CD4-positive, CD25-positive, alpha-beta regulatory T cell (primary cell): ENCODE measurements at places on chromosomes 7 and 10. TPM values are rescaled to one million over a fixed set of nuclear protein-coding genes. Genes with fewer than 3 reads are reported as not detected.

The SKIDA1 gene
- polyA plus RNA-seq: not detected

The WBP1L gene
- 28.2 TPM for polyA plus RNA-seq

The ALOX5 gene
- 0.28 TPM for polyA plus RNA-seq

The FAM171A1 gene
- polyA plus RNA-seq: 4.6 TPM

The UCN3 gene
- not detected for polyA plus RNA-seq

The MYO3A gene
- not detected for polyA plus RNA-seq

The PDE6C gene
- not detected for polyA plus RNA-seq

The ZNF92 gene
- 25.8 TPM for polyA plus RNA-seq

The SH2D4B gene
- not detected for polyA plus RNA-seq

The LIPF gene
- not detected for polyA plus RNA-seq

The VPS37D gene
- polyA plus RNA-seq: 0.29 TPM

The HTRA1 gene
- polyA plus RNA-seq: not detected

The TMEM178B gene
- polyA plus RNA-seq: not detected

The SPAM1 gene
- not detected for polyA plus RNA-seq

The TEX47 gene
- polyA plus RNA-seq: not detected

The ABCB1 gene
- 0.06 TPM for polyA plus RNA-seq

The PKD1L1 gene
- polyA plus RNA-seq: 0.06 TPM

The FAM13C gene
- not detected for polyA plus RNA-seq

The LIPK gene
- not detected for polyA plus RNA-seq

The METTL27 gene
- polyA plus RNA-seq: 1.1 TPM

The CALHM1 gene
- not detected for polyA plus RNA-seq

The LUC7L2 gene
- 58.1 TPM for polyA plus RNA-seq

The PTPRN2 gene
- 4.7 TPM for polyA plus RNA-seq

The MRLN gene
- polyA plus RNA-seq: not detected

The TEX36 gene
- polyA plus RNA-seq: not detected

The ZNF239 gene
- polyA plus RNA-seq: 1.6 TPM

The NRP1 gene
- not detected for polyA plus RNA-seq

The GLI3 gene
- not detected for polyA plus RNA-seq

The COBL gene
- not detected for polyA plus RNA-seq

The GSAP gene
- 1.1 TPM for polyA plus RNA-seq

The PAX4 gene
- not detected for polyA plus RNA-seq

The OR2A7 gene
- polyA plus RNA-seq: 0.28 TPM

The TSC22D4 gene
- 31.3 TPM for polyA plus RNA-seq

The ANK3 gene
- polyA plus RNA-seq: 2.8 TPM

The RTKN2 gene
- polyA plus RNA-seq: 64.2 TPM

The CISD1 gene
- 79.5 TPM for polyA plus RNA-seq

The PIP gene
- not detected for polyA plus RNA-seq

The RBP3 gene
- polyA plus RNA-seq: not detected

The SUV39H2 gene
- 5.1 TPM for polyA plus RNA-seq

The SGPL1 gene
- 16.8 TPM for polyA plus RNA-seq

The AUTS2 gene
- polyA plus RNA-seq: 3.0 TPM

The MGMT gene
- 36.0 TPM for polyA plus RNA-seq

The SPDYE5 gene
- polyA plus RNA-seq: not detected

The C10orf53 gene
- not detected for polyA plus RNA-seq

The KCNMA1 gene
- polyA plus RNA-seq: not detected

The DPP6 gene
- polyA plus RNA-seq: not detected

The SLC13A1 gene
- polyA plus RNA-seq: not detected

The C7orf33 gene
- not detected for polyA plus RNA-seq

The ANKRD61 gene
- 0.15 TPM for polyA plus RNA-seq

The CTBP2 gene
- 0.10 TPM for polyA plus RNA-seq

The CUZD1 gene
- polyA plus RNA-seq: 0.53 TPM

The ELN gene
- not detected for polyA plus RNA-seq

The ATOH7 gene
- polyA plus RNA-seq: not detected

The GPR26 gene
- polyA plus RNA-seq: not detected

The SPDYE6 gene
- polyA plus RNA-seq: 0.22 TPM

The CPA2 gene
- polyA plus RNA-seq: not detected

The HOGA1 gene
- polyA plus RNA-seq: not detected

The HDAC9 gene
- polyA plus RNA-seq: 23.7 TPM

The ZNF25 gene
- polyA plus RNA-seq: 4.8 TPM
